ENCODE measurements at places on chromosomes 16 and 17. TPM values are rescaled to one million over a fixed set of nuclear protein-coding genes. Genes with fewer than 3 reads are reported as not detected.

DNA sequence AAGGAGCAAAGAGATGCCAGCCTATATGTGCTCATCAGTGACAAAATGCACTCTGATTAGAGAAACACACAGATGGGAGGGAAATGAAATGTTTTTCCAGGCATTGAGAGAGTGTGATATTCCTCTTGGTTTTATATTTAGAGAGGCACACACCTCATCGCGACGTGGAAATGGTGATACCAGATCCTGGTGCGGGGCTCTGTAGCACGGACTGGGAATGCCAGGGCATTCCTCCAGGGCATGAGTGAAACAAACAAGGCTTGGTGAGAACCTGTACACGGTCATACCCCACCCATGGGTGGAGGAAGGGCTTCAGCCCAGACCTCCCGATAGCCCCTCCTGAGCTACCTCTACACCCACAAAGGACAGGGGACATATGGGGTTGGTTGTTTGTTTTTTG is 280.2 kb downstream of the C16orf95 start:
- peak; percentile 25 for DNase-seq

- no peak for DNase-seq
Measured at GRCh38 chr17:48463526-48463925, 33.5 kb upstream of the SKAP1 start.

DNA sequence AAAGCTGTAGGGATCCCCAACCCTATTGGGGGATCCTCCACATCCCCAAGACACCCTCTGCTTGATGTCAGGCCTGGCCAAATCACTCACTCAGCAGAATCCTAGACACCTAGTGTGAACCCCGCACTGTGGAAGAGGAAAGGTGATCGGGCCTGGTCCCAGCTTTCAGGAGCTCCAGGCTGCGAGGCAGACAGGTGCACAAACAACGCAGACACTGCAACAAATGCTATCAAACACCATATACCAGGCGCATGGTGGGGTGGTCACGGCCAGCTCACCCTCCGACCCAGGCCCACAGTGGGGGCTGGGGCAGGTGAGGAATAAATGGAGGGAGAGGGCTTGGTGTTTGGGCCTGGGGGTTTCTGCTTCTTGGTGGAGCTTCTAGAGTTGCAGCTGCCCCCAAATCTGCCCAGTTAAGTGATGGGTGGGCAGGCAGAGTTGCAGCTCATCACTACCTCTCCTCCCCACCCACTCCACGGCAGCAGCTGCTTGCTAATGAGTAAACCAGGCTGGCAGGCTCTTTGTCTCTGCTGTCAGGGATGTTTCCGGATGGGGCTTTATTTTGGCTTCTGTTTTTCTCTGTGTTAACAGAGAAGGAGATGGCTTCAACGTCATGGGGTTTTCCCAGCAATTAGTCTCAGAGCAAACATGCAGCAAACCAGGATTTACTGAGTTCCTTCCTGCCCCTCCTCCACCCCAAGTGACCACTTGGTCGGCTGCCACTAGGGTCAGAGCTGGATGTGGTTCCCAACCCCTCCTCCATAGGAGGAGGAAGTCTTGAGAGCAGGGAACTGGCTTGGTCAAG is 46.6 kb downstream of the PECAM1 start:
- DNase-seq = peak; percentile 79

- no peak for DNase-seq
Measured at GRCh38 chr16:8108991-8109509, 481.3 kb downstream of the TMEM114 start.

DNA sequence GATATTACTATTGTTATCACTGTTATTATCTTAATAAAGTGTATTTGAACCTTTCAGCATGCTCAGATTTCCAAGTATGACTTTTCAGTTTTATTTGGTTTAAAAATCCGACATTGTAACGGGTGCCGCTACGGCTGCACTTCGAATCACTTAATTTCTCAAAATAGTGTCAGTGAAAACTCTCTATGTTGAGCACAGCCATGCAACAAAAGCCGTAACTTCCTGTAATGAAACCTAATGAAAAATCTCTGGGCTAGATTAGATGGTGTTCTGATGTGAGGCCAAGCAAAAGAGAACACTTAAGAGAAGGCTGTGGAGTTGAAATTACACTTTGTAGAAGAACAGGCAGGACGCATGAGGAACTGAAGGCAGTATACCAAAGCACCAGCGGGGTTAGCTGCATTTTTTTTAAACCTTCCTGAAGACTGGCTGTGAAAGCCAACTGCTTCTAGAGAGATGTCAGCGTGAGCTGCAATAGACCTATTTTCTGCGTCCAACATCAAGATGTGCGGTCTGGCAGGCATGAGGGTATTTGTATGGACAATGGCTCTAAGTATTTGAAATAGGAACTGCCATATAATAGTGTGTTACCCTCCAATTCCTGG is 1545.0 kb upstream of the GOT2 start:
- DNase-seq = no peak

DNA sequence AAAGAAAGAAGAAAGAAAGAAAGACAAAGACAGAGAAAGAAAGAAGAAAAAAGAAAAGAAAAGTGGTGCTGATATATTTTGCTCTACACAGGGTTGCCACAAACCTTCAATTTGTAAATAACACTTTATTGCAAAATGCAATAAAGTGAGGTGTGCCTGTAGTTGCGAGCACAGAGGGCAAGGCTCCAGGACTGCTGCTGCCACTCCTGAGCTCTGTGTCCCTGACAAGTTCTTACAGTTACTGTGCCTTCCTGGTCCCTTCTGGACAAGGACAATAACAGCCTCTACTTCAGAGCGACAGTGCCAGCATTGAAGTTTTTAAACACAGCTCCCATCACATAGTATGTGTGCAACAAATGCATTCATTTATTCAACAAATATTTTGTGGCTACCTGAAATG is 148.1 kb downstream of the AXIN2 start:
- no peak for DNase-seq

DNA sequence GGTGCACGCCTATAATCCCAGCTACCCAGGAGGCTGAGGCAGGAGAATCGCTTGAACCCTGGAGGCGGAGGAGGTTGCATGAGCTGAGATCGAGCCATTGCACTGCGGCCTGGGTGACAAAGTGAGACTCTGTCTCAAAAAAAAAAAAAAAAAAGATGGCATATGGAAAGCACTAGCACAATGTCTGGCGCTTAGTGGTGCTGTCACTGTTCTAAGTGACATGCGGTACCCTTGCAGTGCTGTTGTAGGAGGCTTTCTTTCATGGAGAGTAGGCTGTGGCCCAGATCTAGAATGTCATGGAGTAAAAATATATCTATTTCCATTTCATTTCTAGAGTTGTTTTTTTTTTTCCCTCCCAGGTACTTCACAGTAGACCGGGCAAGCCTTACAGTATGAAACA is 14.6 kb upstream of the METTL9 start:
- DNase-seq = no peak

GRCh38 chr16:23195366-23195978 is 12.9 kb downstream of the SCNN1G start:
- no peak for DNase-seq

DNA sequence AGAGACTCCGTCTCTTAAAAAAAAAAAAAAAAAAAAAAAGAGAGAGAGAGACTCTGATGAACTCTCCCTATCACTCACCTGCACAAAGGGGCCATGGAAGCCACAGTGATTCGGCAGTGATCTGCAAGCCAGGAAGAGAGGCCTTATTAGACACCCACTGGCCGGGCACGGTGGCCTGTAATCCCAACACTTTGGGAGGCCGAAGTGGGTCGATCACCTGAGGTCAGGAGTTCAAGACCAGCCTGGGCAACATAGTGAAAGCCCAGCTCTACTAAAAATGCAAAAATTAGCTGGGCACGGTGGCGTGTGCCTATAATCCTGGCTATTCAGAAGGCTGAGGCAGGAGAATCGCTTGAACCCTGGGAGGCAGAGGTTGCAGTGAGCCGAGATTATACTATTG is 198.5 kb upstream of the WSCD1 start:
- DNase-seq = no peak

DNA sequence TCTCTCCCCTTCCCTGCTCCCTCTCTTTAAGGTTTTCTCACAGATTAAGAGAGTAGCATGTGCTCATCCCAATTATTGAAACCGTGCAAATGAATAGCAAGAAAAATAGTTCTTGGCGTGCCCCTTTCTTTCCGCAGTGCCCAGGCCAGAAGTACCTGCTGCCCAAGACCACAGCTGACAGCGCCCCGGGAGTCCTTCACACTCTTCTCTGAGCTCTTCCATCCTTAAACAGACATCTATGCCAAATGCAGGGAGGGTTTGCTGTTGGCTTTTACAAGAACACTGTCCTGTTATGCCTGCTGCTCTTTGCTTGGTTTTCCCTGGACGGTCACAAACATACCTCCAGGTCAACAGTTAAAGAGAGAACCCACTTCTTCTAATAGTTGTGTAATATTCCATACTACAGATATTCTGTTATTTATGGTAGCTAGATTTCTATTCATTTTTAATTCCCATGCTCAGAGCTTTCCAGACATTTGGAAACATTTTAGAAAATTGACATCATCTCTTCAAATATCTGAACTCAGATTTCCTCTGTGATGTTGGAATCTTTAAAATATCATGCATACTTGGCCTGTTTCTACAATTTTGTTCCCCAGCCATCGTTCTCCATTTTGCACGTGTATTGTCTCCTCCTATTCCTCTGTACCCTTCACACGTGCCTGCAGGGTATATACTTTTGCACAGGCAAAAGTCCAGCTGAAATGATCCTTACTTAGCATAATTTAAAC is 416.7 kb downstream of the WWOX start:
- no peak for DNase-seq

DNA sequence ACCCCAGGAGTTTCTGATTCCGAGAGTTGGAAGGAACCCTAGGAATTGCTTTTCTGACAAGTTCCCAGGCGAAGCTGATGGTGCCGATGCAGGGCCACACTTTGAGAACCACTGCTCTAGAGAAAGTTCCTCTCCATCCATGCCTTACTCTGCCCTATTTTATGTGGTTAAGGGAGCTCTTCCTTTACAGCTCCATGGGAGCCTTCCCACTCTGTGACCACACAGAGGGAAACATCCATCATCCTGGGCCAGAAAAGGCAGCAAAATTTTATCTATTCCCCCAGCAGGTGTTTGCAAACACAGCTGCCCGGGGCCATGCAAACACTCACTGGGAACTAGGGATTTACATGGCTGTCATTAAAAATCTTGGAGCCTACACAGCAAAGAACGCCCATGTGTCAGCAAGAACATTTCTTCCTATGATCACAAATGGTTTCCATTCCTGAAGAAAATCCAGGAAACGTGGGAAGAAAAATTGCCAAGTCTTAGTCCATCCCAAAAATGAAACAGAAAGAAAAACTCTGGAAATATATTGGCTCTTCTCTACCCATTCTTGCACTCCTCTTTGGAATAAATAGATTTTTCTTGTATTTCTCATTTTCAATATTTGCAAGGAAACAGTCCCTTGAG is 252.7 kb downstream of the PMP22 start:
- DNase-seq = no peak

GRCh38 chr16:51271156-51271701 is 120.2 kb upstream of the SALL1 start:
- no peak for DNase-seq

- DNase-seq = no peak
Measured at GRCh38 chr17:50014471-50015088, 19.6 kb upstream of the DLX3 start.

DNA sequence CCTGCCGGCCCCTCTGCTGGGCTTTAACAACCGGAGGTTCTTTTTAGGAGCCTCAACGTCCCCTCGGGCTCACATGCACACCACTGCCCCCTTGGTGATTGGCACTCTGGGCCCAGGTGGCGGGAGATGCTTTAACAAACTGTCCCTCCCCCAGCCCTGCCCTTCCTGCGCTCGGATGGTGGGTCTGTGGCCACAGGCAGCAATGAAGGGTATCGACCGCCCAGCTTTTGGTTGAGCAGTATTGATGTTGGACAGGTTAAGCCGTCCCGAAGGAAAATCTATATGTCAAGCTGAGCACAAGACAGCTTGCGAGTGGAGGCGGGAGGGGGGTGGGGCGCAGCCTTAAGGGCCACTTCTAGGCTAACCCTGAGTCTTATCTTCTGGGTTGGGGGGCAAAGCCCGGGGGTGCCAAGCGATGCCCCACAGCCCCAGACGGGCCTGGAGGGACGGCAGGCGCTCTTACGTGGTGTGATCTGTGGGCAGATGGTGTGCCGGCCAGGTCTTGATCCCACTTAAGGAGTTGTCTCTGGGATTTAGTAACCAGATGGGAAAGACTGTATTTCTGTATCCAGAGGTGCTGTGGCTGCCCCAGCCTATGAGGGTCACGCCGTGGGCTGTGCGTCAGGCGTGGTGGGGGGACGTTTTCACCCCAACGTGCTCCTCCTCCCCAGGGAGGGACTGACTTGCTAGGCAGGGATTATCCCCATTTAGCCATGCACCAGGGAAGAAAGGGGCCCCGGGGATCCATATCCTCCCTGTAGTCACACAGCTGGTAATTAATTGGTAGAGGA is 6.2 kb downstream of the GSE1 start:
- DNase-seq = no peak

- peak; percentile 74 for DNase-seq
Measured at GRCh38 chr17:48804936-48805411, 12.1 kb downstream of the TTLL6 start.

- no peak for DNase-seq
Measured at GRCh38 chr16:1311738-1312466, 2.5 kb downstream of the UBE2I start.

DNA sequence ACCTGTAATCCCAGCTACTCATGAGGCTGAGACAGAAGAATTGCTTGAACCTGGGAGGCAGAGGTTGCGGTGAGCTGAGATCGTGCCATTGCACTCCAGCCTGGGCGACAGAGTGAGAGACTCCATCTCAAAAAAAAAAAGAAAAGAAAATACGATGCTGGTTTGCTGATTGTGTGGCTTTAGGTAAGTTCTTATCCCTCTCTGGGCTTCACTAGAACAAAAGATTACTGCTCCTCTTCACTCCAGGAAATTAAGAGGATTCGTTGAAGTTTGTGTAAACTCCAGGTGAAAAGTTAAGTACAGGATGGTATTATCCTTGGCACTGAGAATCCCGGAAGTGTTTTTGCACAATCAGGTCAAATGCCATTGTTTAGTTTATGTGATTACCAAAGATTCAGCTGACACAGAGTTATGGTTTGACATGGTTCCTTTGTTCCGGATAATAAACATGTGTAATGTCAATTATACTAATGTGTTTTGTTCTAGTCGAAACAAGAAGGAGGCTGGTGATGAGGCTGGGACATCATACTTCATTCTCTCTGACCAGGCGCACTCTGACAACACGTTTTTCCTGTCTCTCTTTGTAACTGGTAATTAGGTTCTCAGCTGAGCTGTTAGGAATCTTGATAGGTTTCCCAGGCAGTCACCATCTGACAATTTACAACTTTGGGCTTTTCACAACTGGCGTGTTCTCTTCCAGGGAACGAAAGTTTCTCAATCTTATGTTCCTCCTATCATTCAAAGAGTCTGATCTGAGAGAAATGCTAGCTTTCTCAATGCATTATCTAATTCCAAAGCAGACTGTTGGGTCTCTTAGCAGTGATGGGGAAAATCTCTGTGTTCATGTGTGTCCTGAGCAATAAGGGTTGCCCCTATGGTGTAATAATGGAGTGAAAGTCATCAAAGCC is 10.8 kb upstream of the TAOK1 start:
- DNase-seq = no peak

The GNGT2 gene
- total RNA-seq = 3.0 TPM

The FBXW10B gene
- 0.55 TPM for total RNA-seq

The MT1F gene
- total RNA-seq = 0.71 TPM

The KRT36 gene
- total RNA-seq = not detected

The KCNH6 gene
- not detected for total RNA-seq

The FNDC8 gene
- not detected for total RNA-seq

The TNFSF13 gene
- total RNA-seq = 20.5 TPM

The KRTAP4-1 gene
- total RNA-seq = not detected

The TBC1D28 gene
- not detected for total RNA-seq

The CD7 gene
- 2.8 TPM for total RNA-seq

The EXOC3L1 gene
- 1.6 TPM for total RNA-seq

The ITGAX gene
- total RNA-seq = 2.9 TPM
